ENCODE measurements at places on chromosomes 5 and 9. TPM values are rescaled to one million over a fixed set of nuclear protein-coding genes. Genes with fewer than 3 reads are reported as not detected.

Gene ACSL6
- total RNA-seq = 31.5 TPM

Gene TAL2
- not detected for total RNA-seq

DNA sequence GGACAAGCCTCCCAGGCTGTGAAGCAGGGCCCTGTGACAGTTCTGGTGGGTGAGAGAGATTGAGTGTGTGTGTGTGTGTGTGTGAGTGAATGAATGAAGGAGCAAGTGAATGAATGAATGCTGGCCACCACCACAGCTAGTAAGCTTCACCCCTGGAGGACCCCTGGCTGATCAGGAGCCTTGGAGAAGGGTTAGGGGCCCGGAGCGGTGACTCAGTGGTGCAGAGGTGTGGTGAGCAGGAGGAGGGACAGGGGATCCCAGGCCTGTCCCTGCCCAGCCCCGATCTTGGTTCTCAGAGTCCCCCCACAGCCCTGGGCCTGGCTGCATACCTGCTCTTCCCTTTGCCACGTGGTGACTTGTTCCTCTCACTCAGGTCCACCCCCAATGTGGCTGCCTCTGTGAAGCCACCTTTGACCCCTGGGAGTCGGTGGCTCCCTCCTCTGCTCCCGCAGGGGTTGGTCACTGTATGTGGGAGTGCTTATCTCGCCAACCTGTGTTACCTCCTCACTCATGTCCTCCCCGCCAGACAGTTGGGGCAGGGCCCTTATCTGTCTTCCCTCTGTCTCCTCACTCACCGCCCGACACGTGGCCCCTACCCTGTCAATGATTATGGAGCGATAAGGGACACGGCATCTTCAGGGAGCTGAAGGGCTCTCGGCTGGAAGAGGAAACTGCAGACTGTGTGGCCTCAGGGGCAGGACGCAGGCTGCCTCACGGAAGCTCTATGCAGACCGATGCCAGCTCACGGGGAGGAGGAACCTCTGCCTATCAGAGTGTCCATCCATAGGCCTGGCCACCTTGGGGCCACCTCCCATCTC is 99.9 kb upstream of the PITX1 start:
- DNase-seq = no peak

DNA sequence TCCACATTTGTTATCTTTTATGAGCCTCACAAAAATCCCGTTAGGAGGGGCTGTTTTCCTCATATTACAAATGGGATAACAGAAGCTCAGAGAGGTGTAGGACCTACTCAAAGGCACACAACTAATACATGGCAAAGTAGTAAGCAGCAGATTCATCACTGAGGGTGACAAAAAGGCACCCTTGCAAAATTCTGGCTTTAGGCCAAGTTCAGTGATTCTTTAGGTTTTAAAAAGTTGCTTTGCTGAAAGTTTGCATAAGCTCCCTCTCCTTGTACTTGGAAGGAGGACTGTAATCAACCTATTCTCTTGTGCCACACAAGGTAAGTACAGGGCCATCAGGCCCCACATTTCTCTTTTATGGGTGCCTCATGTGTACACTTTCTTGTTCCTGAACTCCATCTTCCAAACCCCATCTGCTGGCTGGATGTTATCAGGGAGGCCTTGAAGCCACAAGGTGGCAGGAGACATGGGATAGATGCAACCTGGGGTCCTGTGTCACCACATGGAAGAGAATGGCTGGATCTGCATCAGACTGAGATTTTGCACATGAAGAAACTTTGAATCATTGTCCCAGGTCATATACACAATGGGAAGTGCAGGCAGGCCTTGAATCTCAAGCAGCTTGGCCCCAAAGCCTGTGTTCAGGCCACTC is 311.6 kb downstream of the MSX2 start:
- no peak for DNase-seq

DNA sequence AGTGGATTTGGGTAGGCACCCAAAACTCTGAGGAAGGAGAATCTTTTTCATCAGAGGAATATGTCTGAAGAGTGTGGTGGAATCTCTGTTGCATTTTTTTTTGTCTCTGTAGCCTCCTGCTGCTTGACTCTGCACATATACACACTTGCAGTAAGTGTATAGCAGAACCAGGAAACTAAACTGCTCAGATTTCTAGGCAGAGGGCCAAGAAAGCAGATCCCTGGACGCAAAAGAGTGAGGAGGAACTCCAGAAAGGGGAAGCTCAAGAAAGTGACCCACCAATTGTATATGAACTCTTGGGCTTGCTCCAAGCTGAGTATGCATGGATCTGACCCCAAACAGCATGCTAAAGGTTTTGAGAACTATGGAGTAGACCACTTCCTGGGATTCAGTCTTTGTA is 181.8 kb downstream of the GADD45G start:
- no peak for DNase-seq

- DNase-seq = no peak
Measured at GRCh38 chr5:174760721-174761120, 36.3 kb downstream of the MSX2 start.

DNA sequence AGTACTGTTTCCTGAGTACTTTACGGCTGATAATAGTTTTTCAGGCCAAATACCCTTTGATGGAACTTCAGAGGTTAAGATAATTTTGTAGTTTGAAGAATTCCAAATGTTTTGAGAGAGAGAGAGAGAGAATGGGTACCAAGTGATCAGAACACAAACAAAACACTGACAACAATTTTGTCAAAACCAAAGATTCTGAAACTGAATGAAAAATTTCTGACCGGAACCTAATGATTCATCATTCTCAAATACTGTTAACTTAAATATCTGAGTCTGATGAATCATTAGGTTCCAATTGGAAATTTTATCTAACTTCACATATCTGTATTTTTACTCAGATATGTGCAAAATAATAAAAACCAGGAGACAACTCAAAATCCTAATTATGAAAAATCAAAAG is 4.0 kb downstream of the LMBRD2 start:
- DNase-seq = no peak

- DNase-seq = no peak
Measured at GRCh38 chr9:98880311-98881015, 63.2 kb upstream of the COL15A1 start.

DNA sequence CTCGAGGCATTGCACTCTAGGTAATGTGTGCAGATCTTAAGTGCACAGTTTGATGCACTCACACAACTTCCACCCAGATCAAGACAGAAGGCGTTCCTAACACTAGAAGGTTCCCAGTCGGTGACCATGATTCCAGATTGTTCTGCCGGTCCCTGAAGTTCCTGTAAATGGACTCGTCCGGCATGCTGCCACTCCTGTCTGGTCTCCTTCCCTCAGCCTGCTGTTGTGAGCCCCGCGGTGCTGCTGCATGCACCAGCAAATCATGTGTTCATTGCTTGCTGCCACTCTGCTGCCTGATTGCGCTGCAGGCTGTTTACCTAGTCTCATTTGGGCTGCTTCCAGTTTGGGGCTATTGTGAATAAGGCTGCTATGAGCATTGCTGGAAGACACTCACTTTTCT is 11.5 kb downstream of the STKLD1 start:
- no peak for DNase-seq

GRCh38 chr5:124630767-124631704 is 115.4 kb downstream of the ZNF608 start:
- DNase-seq = no peak

GRCh38 chr5:90803876-90804275 is 245.3 kb downstream of the ADGRV1 start:
- no peak for DNase-seq

GRCh38 chr9:100555471-100555870 is 22.4 kb upstream of the CAVIN4 start:
- no peak for DNase-seq

GRCh38 chr9:132694144-132694543 is 23.9 kb downstream of the GTF3C4 start:
- no peak for DNase-seq

DNA sequence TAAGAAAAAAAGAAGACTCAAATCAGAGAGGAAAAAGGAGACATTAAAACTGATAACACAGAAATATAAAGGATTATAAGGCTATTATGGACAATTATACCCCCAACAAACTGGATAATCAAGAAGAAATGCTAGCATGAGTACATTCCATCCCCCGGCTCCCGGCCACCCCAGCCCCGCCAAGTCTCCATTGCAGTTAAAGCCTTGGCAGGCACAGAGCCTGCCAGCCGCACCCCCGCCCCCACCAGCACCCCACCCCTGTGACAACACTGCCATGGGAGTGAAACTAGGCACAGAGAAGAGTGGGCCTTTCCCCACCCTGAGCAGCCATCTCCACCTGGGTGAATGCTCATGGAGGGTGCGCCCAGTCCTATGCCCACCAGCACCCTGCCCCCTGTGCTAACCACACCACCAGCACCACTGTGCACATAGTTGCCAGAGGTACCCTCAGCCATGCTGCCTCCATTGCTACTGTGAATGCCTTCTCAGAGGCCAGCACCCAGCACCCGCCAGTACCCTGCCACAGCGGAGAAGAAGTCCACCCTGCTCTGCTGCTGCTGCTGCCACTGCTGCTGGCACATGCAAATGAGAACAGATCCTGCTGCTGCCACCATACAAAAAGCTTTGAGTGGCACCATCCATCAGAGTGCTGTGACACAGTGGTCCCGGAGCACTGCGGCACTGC is 117.0 kb downstream of the CSNK1G3 start:
- no peak for DNase-seq

- DNase-seq = no peak
Measured at GRCh38 chr5:83299353-83299752, 172.2 kb upstream of the VCAN start.
